ENCODE measurements at places on chromosomes 1 and 21. TPM values are rescaled to one million over a fixed set of nuclear protein-coding genes. Genes with fewer than 3 reads are reported as not detected.

DNA sequence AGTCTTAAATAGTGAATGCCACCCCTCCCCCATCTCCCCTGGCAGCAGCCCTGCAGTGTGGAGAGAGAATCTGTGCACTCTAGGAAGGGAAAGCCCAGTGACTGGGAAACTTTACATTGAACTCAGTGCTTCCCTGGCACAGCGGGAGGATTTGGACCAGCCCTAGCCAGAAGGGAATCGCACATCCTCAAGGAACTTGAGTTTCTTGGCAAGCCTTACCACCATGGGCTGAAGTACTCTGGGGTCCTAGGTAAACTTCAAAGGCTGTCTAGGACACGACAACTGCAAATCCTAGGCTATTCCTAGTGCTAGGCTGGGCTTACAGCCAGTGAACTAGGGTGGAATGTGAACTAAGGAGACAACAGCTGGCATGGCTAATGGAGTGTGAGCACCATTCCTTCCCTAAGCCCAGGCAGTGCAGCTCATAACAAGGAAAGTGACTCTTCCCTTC is 88.3 kb downstream of the COL24A1 start:
- peak; percentile 47 for DNase-seq

GRCh38 chr1:45385302-45385701 is 45.1 kb upstream of the MUTYH start:
- DNase-seq = no peak

Gene PHLDA3
- 141 TPM for total RNA-seq

DNA sequence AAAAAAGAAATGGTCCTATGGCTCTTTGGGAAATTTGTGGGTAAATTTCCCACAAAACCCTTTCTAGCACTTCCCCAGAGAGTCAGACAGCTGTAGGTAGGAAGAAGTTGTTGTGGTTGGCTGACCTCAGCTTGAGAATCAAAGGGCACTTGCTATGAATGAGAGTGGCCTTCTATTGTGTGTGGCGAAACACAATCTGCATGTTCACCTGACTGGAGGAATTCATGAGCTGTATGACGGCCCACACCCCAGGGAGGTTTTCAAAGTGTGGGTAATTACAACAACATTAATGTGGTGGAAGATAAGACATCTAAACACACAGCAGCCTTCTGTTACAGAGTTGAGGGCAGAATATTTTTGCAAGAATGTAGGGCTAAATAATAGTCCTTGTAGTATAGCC is 38.8 kb downstream of the NGF start:
- DNase-seq = peak; percentile 75

Gene ELF3
- 0.17 TPM for total RNA-seq

Gene DEGS1
- 64.2 TPM for total RNA-seq

Gene RNU1-2
- 3,997 TPM for total RNA-seq

DNA sequence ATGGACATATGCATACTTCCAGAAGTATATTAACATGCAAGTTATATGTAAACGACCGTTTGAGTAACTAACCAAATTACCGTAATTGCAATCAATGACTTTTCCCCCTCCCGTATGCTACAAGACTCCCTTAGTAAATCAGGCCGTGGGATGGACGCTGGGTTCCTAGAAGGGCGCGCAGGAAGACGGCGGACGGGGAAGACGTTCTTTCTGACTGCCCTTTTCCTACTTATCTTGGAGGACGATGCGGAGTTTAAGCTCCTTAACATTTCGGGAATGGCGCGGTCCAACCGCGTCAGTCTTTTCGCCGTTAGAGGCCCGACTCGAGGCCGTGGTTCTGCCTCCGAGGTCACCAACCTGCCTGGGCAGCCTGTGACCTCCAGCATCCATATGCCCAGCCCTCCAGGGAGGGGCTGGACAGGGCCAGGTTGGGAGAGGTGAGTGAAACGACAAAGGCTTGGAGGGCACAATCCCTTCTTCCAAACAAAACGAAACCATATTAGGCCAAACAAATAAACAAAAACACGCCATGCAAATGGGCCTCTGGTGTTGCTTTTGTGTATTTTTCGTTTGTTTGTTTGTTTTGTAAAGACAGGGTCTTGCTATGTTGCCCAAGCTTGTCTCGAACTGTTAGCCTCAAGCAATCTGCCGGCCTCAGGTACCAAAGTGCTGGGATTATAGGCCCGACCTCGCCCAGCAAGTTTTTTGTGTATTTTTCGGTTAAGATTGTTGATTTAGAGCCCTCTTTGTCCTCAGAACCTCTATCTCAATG is 873 bp upstream of the PI4KB start:
- DNase-seq = no peak

- no peak for DNase-seq
These were observed 9.7 kb upstream of the PRDX6 start for GRCh38 chr1:173467426-173467825.

Gene PRSS38
- total RNA-seq = not detected

Data from fibroblast of lung (primary cell).